ENCODE measurements at places on chromosomes 12 and 14.

DNA sequence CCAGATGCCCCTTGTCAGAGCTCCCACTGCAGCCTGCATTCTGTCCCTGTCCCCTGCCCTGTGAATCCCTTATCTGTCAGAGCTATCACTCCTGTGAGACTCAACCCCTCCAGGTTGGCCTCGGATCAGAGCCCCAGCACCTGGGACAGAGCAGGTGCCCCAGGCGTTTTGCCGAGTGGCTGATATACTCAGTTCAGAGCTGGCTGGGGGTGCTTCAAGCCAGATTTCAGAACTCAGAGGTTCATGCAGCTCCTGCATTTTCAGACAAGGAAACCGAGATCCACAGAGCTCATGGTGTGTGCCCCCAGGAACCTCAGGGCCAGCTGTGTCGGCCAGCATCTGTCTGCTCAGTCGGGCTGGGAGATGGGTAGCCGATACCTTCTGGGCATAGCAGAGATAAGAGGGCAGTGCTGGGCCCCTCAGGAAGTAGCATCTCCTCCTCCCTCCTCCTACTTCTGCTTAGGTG lies 228.0 kb upstream of the RTL1 start:
- no peak for DNase-seq

DNA sequence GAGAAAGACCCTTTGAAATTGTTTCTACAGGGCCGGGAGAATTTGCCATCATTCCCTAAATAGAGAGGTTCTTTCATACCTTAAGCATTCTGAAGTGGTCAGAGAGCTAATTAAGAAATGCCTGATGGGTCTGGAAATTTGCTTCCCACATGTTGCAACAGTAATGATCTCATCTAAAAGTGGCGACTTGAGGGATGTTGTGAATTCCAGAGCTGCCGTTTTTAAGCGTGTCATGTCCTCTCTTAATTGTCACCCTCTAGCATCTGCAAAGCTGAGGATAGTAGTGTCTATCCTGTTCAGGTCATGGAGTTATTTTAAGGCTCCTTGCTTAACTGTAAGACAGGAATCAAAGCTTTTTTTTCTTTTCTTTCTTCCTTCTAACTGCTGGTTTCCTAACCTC lies 60.4 kb downstream of the FOS start:
- DNase-seq, result no peak

DNA sequence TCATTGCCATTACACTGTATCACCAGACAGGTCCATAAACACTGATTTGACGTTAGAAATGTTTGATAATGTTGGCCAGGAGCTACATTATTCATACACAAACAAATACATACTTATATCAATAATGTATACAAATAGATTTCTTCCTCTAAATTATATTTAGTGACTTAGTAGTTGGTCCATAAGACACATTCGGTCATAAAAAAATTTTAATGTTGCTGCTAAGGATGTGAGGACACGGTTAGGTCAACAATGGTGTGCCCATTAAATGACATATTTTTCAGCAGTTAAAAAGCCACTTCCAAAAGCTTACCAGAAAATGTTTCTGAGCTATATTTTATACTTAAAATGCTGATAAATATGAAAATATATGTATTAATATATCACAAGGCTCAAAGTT lies 1148.7 kb upstream of the TMEM132C start:
- DNase-seq, result no peak

GRCh38 chr12:25459541-25459951 lies 93.5 kb downstream of the LMNTD1 start:
- DNase-seq, result peak; percentile 19

DNA sequence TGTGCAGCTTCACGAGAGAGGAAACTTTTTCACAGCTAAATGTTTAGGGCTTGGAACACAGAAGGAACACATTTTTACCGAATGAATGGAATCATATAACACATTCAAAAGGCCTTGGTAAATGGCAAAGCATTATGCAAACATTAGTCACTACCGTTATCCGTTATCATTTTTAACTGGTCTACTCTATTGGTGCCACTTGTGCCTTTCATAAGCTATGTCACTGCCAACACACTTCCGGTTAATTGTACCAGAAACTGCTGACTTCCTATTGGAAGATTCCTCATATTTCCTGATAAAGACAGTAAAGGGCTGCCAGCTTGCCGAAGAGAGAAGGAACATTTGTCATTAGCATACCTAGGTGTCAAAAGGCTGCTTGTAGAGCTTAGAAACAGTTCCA lies 169.2 kb downstream of the APAF1 start:
- DNase-seq, result no peak

DNA sequence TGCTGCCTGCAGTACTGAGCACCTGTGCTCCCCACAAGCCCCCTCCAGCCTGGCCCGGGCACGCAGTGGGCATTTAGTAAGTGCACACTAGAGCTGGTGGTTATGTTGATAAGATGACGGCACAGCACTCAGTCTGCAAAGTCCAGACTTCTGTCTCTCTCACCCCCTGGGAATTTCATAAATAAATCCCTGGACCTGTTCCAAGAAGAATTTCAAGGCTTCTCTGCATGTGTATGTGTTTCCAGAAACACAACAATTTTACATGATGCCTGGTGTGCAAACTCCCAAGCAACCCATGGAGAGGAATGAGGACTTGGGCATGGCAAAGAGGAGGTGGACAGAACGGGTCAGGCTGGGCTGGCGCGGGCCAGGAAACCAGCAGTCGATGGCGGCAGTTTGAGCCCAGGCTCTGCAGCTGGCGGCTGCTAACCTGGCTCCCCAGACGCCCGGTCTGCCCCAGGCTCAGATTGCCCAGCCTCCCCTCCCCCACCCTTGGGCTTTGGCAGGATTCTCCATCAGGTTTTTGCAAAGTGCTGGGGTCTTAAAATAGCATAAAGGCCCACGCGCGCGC lies 10.4 kb upstream of the ACVR1B start:
- no peak for DNase-seq

GRCh38 chr12:18861287-18861858 lies 123.5 kb downstream of the CAPZA3 start:
- no peak for DNase-seq

GRCh38 chr12:109916045-109916444 lies 16.0 kb downstream of the TCHP start:
- no peak for DNase-seq

GRCh38 chr14:103139132-103140025 lies 16.1 kb downstream of the TNFAIP2 start:
- DNase-seq, result peak; percentile 57

- DNase-seq, result no peak
These were observed at the start of gene CATSPERB for GRCh38 chr14:91731986-91732385. Gene CATSPERB (minus strand): TSS chr14:91732086. CDS start chr14:91729479, 2,607 bp downstream.

GRCh38 chr14:21038441-21039422 lies 3.4 kb upstream of the RNASE7 start:
- DNase-seq, result peak; percentile 94

GRCh38 chr14:100289916-100290606 lies 16.2 kb downstream of the SLC25A29 start:
- DNase-seq, result peak; percentile 14

DNA sequence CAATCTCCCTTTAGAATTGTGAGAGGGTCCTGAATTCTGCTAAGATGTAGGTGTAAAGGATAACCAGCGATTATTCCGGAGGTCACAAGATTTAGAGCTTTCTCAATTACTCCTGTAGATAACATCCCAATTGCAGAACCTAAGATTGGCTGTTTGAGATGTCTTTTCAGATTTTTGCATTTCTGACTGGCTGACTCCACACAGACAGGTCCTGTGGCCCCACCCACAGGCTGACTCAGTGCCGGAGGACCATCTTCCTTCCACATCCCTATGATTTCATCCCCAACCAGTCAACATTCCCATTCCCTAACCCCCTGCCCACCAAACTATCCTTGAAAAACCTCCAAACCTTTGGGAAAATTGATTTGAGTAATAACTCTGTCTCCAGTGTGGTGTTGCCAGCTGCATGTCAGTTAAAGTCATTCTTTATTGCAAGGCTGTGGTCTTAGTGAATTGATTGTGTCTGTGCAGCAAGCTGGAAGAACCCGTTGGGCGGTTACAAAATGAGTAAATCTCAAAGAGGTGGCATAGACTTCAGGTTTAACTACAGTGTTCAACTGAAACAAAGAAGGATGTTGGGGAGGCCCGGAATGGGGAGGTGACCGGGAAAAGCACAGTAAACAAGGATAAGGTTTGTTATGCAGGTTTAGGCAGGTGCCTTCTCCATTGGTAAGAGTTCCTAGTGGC lies 10.6 kb downstream of the FNTB start:
- DNase-seq, result no peak

DNA sequence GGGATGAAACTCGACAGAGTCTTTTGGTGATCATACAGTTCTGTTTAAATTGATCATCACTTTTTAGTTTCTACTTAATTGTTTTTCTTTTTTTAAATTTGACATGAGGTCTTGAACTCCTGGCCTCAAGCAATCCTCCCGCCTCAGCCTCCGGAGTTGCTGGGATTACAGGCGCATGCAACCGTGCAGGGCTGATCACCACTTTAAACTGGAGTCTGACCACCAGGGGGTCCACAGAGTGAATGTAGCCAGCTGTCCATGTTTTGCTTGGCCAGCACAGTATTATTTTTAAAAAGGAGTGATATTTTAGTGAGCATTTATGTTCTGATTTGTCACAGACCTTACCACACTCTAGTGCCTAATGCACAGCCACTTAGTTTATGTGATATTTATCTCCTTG lies 10.7 kb downstream of the DAAM1 start:
- DNase-seq, result no peak

DNA sequence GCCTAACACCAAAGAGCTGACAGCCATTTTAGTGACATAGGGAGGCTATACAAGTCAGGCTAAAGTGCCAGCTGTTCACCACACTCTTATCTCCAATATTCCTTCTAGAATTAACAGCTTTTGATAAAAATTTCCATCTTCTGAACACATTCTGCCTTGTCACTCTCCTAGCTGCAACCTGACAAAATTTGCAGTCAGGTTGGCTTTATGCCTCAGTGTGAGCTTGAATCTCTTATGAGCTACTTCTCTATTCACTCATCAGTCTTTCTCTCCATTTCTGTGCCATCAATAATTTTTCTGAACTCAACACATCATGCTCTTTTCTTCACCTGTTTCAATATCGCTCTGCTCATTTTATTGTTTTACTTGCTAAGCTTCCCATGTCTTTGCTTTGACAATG lies 50.2 kb downstream of the TMTC1 start:
- DNase-seq, result no peak

GRCh38 chr12:94133964-94134795 lies 14.2 kb upstream of the PLXNC1 start:
- DNase-seq, result no peak

- no peak for DNase-seq
These were observed 22.1 kb downstream of the ZBTB42 start for GRCh38 chr14:104822821-104823615.

DNA sequence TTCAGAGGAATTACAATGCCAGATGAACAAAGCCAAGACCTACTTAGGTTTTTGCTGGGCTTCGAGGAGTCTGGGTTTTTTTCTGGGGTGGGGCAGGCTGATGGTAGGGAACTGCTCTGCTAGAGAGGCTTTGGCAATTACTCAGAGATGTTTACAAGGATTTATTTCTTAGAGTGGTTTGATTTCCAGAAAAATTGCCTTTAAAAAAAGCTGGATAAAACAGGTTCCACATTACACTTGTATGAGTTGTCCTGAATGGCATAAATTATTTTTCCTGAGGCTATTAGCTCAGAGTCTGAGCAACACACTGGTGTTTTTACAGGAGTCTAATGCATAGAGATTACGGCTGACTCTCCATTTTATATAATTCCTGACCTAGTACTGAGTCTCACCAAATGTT lies 118.5 kb upstream of the FRMD6 start:
- DNase-seq, result no peak

DNA sequence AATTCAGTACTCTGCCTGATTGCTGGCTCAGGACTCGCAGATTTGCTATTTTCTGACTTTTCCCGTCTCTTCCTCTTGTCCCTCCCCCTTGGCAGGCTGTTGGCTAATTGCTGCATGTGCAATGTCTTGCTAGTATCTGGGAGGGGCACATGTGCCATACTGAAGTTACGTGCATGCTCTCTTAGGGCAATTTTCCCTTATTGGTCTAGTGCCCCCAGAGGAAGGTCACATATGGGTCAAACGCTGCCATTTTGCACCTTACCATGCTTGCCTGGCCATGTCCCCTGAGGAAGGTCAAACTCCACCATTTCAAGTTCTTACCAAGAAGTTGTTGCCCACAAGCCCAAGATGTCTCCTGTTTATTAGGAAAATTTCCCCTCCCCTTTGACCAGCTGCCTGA lies 13.9 kb upstream of the ERC1 start:
- DNase-seq, result no peak

DNA sequence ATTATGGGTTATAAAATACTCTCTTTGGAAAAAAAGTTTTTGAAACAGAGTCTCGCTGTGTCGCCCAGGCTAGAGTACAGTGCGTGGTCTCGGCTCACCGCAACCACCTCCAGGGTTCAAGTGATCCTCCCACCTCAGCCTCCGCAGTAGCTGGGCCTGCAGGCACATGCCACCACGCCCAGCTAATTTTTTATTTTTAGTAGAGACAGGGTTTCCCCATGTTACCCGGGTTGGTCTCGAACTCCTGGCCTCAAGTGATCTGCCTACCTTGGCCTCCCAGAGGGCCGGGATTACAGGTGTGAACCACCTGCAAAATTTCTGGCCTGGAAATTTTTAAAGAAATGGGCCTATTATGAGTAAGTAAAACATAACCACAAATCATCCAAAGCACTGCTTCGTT lies 3.8 kb downstream of the USP15 start:
- no peak for DNase-seq

DNA sequence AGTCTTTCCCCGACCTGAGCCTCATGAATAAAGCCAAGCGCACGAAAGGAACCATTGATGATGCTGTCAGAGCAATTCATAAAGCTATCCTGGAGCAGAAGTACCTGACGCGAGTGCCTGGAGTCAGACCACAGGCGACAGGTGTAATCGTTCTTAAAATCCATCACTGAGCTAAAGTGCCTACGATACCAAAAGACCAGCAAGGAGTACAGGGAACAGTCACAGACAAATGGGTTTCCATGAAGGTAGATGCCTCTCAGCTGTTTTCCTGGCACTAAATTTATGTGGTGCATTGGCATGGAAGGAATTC lies 1.4 kb upstream of the PCED1B start:
- no peak for DNase-seq

DNA sequence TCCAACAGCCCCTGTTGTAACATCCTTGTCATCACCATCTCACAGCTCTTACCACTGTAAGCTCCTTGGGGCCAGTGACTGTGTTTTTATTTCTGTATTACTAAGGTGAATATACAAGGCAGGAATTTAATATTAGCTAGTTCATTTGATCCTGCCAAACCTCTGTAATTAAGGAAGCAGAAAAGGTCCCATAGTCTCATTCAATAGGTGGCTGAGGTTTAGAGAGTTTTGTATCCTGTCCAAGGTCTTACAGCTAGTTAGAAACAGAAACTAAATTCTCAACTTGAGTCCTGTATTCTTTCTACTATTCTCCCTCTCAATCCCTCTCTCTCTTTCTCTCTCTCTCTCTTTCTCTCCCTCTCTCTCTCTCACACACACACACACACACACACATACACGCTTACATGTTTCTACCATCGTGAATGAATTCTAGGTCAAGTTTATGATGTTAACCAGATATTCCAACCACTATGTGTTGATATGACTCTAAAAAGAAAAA lies 543 bp upstream of the GLIPR1 start:
- no peak for DNase-seq

- peak; percentile 70 for DNase-seq
These were observed at the start of gene CARMIL3 for GRCh38 chr14:24051789-24052655. Gene CARMIL3 (plus strand): TSS chr14:24052009. CDS start chr14:24052154, 145 bp downstream.

Measured in right cardiac atrium (tissue), 5 donors.